ENCODE measurements at places on chromosomes 3 and 15.

GRCh38 chr3:152960684-152961083 lies 125.8 kb downstream of the P2RY1 start:
- DNase-seq: no peak

DNA sequence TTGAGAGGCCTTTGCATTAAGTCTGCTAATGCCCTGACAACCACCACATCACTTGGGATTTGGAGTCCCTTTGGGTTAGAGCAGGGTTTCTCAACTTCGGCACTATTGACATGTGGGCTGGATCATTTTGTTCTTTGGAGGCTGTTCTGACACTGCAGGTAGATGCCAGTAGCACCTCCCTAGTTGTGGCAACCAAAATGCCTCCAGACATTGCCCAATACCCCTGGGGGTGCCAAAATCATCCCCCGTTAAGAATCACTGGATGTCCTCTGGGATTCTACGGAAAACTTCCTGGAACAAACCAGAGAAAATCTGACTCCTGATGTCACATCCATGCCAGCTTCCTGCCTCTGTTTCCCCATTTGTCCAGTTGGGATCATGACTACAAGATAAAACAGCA lies 37.2 kb upstream of the BLM start:
- DNase-seq: no peak

DNA sequence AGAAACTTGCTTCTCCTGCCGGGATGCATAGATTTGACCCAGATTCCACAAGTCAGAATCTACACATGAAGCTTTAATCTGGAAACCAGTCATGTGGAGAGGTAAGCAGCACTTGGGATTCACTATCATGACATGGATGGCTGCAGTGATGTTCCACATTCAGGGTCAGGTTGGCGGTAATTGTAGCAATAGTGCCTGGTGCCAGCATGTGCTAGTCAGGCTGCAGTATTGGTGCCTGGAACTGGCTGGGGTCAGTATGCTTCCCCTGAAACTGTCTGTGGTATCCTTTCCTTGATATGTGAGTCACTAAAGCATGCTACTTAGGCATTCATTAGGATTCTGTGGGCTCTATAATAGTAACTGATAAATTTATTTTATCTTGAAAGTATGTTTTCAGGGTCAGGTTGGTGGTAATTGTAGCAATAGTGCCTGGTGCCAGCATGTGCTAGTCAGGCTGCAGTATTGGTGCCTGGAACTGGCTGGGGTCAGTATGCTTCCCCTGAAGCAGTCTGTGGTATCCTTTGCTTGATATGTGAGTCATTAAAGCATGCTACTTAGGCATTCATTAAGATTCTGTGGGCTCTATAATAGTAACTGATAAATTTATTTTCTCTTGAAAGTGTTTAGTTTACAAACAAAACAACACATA lies 1439.2 kb downstream of the ZPLD1 start:
- DNase-seq: no peak

DNA sequence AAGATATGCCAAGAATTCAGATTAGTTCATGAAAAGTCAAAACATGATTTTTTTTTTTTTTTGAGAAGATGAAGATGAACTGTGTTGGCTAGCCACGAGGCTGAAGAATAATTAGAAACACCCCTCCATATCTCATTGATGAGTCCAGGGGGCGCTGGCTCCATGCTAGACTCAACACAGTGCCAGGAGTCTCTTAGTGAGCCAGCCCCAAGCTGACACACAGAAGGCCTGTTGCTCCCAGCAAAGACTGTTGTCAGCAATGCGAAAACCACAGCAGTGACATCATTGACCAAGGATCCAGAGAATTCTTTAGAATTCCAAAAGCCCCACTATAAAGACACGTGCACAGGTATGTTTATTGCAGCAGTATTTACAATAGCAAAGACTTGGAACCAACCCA lies 185.2 kb downstream of the ANXA2 start:
- no peak for DNase-seq

DNA sequence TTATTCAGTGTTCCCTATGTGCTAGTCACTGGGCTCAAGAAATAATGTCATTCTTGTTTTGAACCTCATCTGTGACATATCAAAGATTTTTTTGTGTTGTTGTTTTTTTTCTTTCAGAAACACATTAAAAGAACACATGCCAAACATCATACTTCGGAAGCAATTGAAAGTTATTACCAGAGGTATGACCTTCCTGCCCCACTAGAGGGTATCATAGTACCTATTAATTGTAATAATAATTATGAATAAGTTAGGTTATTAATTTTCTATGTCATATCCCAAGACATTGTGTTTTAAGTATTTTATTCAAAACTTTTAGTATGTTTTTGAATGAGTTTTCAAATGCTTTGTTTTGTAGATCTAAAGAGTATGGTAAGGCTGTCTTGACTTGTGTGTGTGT lies 65.7 kb downstream of the CDIN1 start:
- no peak for DNase-seq

- DNase-seq: no peak
Observed at GRCh38 chr3:124854009-124854408, 33.2 kb downstream of the ITGB5 start.
